ENCODE measurements at places on chromosomes 7 and 10.

DNA sequence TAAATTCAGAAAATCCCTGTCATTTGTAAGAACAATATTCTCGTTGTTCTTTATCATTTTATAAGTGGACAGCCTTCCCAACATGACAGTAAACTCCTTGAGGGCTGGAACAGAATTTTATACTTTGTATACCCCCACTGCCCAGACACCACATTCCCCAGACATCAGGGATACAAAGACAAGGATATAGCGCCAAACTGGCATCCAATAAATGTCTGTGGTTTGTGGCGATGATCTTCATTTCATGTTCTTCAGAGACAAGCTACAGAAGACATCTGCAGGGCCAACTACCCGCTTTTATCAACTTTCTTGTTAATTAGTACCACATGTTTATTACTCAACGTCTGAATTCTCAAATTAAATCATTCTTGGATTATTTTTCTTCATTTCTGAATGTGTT, 155.9 kb downstream of the ATE1 start:
- DNase-seq, result no peak

DNA sequence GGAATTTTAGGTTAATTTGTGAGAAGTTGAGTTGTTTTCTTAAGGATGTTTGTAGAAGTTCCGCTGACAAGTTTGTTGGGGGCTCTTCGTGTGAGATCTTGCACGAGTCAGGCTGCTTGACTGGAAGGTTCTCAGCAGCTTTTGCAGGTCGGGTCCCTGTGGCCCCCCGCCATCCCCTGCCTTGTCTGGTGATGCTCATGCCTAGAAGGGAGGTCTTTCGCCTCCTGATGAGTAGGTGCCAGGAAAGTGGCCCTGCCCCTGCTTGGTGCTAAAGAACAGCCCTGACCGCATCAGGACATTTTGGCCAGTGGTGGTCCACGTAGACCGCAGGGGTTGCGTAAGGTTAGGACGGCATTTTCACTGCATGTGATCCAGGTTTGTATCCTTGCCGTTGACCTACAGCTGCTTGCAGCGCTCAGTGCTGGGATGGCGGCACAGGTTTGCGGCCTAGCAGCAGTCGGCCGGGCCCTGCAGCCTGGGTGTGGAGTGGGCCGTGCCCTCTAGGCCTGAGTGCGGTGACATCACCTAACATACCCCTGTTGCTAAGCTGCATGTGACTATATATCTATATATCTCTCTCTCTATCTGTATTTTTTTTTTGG, 62.4 kb downstream of the DNAJB6 start:
- DNase-seq, result no peak

GRCh38 chr7:78329001-78329655, 530.6 kb downstream of the PHTF2 start:
- DNase-seq, result no peak

DNA sequence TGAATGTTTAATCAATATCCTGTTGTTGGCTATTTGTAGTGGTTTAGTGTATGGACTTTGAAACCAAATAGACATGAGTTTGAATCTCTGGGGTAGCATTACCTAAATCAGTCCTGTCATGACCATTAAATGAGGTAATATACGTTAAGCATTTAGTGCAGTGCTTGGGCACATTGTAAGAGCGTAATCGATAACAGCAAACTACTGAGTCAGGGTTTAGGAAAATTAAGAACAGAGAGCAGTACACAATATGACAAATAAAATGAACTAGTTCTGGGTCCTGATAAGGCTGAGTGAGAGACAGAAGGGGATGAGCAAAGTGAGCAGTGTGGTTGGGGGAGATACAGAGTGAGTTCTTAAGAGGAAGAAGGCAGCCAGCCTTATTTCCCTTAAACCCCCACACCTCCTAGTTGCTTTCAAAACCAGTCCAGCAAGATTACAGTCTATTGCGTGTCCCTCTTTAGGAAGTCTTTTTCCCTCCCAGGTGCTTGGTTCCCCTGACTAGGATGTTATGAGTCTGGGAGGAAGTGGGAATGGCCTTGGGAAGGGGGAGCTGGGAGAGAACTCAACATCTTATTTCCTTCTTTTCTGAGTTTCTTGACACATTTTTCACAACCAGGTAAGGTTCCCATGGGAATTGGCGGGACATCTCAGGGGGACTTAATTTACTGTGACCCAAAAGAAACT, 171.0 kb downstream of the SND1 start:
- DNase-seq, result no peak

- DNase-seq, result no peak
These were observed 128.0 kb downstream of the ARL4A start for GRCh38 chr7:12815426-12815825.

DNA sequence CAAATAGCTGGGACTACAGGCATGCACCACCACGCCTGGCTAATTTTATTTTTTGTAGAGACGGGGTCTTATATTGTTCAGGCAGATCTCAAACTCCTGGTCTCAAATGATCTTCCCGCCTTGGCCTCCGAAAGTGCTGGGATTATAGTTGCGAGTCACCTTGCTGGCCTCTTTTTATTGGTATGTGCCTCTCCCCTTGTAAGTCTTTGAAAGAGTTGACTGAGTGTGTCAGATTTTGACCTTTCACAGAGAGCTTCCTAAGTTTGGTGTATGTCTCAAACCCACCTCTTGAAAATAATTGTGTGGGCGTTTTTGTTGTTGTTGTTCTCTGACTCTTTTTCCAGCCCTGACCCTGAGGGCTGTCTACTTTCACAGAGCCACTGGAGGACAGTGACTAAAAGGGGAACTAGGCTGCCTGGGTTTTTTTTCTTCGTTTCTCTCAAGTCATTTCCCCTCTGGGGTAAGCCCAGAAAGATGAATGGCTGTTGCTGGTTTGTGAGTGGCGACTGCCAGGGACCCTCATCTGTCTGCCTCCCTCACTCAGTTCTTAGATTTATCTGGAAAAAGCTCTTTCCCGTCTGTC, 262.8 kb downstream of the ZEB1 start:
- no peak for DNase-seq

DNA sequence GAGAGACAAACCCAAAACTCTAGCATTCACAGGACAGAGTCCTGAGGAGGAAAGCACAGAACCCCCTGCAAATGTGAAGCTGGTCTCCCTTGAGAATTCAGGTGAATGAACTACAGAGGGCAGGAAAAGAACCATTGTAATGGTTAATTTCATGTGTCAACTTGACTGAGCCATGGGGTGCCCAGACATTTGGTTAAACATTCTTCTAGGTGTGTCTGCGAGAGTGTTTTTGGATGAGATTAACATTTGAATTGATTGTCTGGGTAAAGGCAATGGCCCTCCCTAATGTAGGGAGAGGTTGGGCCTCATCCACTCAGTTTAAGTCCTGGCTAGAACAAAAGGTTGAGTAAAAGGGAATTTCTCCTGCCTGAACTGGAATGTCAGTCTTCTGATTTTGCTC, 15.7 kb upstream of the CDK1 start:
- DNase-seq, result no peak

- DNase-seq, result no peak
These were observed 83.5 kb downstream of the SLC37A3 start for GRCh38 chr7:140314573-140315480.

DNA sequence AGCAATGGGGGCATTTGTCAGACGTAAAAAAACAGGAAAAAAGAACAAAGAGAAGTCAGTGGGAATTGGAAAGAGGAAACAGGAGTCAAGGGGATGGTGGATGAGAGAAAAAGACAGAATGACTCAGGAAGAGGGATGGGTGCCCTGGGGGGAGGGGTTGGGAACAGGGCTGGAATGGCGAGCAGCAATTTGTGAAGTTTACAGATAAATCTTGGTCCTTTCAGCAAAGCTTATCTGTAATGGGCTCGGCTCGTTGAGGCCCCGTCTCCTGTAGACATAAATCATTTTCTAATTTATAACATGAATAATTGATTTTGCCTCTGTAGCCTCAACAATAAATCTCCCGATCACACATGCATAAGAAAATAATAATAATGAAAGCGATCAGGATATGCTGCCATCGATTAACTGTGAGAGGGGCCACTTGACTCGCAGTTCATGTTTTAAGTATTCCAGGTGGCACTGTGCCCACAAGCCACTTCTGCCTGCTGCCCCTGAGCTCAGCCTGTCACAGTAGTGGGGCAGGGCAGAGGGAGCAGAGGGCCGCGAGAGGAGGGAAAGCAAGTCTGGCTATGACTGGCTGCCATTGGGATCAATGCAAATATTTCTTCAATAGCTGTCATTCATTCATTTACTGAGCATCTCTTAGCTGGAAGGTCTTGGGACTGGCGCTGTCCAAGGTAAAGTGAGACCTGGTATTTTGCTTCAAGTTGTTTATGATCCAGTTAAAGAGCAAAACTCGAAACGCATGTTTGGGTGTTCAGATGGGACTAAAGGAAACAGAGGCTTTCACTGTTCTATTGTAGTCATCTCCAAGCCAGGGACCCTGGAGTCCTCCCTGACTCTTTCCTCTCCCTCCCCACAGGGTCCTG, 47.4 kb upstream of the R3HCC1L start:
- DNase-seq, result no peak

GRCh38 chr10:30133198-30133597, 73.8 kb upstream of the JCAD start:
- no peak for DNase-seq

DNA sequence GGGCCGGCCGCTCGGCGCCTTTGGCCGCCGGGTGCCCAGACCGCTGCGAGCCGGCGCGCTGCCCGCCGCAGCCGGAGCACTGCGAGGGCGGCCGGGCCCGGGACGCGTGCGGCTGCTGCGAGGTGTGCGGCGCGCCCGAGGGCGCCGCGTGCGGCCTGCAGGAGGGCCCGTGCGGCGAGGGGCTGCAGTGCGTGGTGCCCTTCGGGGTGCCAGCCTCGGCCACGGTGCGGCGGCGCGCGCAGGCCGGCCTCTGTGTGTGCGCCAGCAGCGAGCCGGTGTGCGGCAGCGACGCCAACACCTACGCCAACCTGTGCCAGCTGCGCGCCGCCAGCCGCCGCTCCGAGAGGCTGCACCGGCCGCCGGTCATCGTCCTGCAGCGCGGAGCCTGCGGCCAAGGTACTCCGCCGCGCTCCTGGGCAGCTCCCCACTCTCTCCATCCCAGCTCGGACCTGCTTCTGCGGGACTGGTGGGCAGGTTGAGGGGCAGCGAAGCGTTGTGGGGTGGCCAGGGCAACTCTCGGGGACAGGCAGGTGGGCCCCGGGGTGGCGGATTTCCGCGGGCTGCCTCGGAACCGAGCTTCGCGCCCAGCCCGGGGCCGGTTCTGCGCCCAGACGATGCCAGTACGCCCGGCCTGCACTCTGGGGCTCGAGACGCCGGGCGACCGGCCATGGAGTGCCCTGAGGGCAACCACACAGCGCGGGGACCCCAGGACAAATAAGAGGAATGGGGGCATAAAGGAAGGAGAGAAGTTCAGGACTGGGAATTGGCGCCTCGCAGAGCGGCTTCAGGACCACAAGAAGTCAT, 578 bp downstream of the HTRA1 start:
- DNase-seq, result no peak

GRCh38 chr7:69359003-69359700, 239.1 kb upstream of the AUTS2 start:
- DNase-seq, result no peak

DNA sequence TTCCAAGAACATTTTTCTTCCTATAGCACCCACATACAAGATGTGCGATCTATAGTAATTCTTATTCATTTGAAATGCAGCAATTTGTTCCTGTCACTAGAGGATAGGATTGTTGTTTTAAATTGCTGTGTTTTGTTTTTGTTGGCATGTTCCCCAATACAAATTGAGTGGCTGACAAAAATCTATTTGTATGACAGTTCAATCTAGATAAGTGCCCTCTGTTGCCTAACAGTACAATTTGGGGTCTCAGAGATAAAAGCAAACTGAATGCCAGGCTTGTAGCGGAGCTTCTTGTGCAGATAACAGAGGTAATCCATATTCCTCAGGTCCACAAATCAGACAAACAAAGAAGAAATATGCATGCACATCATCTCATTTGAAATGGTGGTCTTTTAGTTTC, 68.8 kb downstream of the VTI1A start:
- no peak for DNase-seq

DNA sequence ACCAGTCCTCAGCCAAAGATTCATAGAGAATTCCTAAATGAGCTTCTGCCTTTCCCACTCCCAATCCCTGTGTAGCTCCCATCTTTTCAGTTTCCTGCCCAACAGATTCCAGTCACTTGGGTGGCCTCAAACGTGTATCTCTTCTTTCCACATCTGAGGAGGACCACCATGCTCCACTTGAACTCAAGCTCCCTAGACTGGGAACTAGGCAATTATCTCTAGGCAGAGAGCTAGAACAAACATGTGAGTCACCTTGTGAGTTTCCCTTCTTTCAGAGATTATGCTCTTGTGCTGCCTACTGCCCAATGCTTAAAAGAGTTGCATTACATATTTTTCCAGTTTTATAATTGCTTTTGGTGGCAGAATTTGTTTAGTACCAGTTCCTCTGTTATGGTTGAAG, 178.0 kb downstream of the MDFIC start:
- no peak for DNase-seq
